ENCODE measurements at places on chromosomes 3 and 15.

DNA sequence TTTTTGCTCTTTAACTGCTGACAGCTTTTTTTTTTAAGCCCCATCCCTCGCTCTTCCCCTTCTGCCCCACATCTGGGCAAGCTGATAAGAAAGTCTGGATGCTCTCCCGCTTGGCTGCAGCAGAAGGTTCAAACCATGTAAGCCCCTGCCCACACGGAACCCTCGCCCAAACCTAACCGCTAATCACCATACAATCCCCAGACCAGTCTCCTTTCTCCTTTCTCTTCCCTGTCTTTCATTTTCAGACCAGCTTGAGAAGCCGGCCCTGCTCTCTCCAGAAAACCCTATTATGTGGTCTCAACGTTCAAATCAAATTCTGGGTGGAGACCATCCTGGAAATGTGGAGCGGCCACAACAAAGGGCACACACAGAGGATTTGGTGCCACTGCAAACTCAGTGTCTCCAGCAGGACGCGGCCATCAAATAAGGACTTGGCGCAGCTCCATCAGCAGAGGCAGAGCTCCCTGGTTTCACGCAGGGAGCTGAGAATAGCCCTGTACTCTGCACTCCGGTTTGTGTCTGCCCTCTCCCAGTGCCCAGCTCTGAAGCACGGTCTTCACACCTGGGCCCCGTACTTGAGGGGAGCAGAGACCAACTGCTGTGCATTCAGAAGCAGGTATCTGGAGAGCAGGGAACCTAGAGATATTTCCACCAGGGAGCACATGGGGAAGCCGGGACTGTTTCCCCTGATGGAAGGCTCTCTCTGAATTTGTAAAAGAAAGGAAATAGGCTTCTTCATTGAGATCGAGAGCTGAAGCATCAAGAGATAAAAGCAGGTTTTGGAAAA is 92.6 kb downstream of the XXYLT1 start:
- DNase-seq = no peak

GRCh38 chr15:77516786-77517185 is 96.1 kb downstream of the HMG20A start:
- DNase-seq = no peak

DNA sequence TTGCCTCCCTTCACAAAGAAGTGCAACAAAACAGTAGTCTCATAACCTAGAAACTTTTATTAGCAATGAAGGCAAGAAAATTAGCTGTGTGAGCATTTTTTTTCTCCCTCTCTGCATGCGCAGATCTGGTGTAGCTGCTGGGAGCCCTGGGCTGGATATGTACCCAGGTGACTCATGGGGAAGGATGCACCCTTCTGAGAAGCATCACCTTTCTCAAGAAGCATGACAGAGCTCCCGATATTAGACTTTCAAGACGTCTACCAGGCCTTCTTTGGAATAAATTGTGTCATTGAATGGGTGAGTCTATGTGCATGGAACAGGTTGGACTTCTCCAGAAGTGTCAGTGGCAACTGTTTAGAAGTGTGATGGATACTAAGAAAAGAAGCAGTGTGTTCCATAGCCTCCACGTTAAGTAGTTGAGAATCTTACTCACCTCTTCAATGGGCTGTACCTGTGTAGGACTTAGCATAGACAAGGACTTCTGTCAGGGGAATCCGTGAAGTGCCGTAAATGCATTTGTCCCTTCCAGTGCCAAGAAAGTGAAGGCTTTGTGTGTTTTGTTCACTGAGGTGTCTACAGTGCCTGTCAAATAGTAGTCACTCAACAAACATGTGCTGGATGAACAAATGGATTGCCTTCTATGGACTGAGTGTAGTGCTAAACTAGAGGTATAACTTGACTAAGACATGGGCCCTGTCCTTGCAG is 47.7 kb upstream of the RASGRP1 start:
- no peak for DNase-seq

DNA sequence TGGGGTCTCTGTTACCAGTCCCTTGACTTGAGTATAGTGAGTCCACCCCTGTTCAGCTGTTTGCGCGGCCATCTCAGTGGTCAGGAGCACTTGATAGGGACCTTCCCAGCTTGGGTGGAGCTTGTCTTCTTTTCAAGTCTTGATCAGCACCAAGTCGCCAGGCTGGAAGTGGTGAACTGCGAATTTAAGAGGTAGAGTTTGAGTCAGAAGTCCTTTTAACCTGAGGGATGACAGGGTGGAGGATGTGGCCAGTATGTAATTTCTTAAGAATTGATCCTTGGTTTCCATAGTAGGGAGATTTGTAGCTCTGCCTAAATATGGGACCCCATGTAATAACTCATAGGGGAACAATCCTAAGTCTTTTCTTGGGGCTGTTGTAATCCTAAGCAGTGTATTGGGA is 86.3 kb upstream of the XCR1 start:
- DNase-seq = no peak

- DNase-seq = no peak
These were observed 162.7 kb downstream of the LPP start for GRCh38 chr3:188316723-188317070.

DNA sequence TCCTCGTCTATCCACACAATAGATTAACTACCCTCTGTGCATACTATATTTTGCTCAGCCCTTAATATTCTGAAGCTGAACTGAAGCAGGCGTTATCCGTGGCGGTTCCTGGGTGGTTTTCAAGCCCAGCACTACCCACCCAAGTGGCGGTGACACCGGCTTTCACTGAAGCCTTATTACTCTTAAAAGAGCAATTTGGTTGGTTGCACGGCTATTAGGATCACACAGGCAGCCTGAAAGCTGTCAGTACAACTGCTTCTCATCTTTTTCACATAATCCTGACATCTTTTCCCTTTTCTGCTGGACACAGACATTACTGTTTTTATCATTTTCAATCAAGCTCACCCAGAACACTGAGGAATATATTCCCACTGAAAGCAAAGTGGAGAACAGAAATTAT is 525.3 kb upstream of the ZNF717 start:
- no peak for DNase-seq

DNA sequence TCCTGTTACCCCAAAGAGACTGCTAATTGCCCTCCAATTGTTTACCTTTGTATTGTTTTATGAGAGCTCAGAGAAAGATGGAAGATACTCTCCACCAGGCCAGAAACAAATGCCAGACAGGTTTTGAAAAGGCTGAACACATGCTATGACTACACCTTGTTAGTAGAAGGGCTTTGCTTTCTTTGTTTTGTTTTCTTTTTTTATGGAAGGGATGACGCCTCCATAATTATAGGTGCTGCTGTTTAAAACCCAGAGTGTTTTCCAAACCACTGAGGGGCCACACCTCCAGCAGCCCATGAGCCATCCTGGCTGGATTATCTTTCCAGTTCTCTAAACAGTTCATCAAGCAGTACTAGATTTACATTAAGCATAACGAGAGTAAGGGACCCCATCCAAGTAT is 5.6 kb upstream of the FOXP1 start:
- DNase-seq = no peak

DNA sequence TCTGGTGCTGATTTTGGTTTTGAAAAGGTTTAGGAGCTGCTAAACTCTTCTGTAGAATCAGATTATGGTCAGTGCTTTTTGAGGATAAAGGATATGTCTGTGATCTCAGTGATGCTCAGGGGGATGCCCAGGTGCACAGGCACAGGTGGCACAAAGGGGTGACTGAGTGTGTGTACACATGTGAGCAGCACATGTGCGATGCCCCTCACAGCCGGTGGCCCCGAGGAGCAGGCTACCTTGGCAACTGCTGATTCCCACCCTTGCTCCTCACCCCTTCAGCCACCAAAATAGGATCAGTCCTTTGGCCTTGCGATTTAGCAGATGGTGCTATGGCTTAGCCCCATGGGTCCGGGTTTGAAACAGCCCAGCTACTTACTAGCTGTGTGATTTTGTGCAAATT is 51.1 kb downstream of the POMGNT2 start:
- no peak for DNase-seq

- no peak for DNase-seq
These were observed 20.3 kb downstream of the CHP1 start for GRCh38 chr15:41251411-41251810.

GRCh38 chr3:71421475-71421819 is 162.1 kb downstream of the FOXP1 start:
- DNase-seq = no peak

DNA sequence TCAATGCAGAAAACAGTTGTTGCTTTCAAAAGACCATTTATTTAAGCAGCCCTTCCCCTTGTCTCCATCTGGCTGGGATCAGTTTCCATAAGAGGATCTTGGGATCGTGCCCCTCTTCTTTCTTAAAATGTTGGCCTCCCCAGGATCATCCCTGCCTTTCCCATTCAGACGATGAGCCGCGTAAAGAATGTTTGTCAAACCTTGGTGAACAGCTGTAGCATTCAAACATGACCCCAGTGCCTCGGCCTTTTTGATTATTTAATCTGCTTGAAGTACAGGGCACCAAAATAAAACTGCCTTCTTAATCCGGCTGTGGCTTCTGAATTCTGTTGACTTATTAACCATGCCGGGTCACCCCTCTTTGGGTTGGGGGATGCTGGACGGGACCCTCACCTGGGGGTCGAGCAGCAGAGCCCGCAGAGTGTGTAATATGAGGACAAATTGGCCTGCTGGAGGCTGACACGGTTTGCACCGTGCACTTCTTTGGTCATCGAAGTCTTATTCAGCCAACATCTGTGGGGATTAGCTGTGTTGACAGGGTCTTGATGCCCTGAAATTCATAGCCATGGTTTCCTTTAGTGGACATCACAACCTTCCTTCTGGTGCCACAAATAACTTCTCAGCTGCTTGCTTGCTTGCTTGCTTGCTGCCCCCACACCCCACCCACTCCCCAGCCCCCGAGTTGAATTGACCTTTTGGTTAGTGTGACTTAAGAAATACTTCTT is at the start of gene LRTM1:
TSS of gene LRTM1 (minus strand) at position 14 of the 725 bp plus-strand sequence. CDS start 148 bp downstream, outside the sequence.
- no peak for DNase-seq

DNA sequence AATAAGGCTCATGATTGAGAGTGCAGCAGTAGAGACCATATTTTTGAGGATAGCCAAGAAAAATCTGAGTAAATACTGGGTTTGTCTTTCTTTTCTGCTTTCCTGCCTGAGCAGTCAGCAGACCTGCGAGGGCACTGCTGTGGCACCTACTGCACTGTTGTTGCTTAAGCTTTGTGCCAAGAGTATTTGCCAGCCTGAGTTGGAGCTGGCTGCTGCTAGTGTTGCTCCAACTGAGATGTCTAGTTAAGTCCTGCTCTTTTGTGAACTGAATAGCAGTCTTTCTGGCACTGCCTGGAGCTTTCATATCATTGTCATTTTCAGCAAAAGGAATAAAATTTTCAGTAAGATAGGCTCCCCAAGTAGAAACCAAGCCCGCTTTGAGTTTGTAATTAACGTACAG is 214.5 kb upstream of the P2RY1 start:
- DNase-seq = no peak

DNA sequence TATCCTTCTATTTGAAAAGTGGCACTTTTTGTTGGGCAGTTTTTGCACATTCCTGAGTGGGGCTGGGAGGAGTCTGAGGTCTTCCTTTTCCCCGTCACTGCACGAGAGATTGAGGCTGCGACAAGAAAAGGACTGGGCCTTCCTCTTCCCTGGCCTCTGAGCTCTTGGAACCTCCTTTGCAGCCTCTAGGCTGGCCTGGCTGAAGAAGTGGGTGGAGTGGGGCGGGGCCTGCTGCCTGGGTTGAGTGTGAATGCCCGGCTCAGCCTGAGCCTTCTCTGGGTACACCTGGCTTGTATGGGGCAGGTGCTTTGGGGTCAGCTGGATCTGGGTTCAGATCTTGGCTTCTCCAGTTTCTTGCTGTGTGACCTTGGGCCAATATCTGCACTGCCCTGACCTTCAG is 43.1 kb downstream of the PLXNA1 start:
- DNase-seq = no peak

GRCh38 chr3:134362221-134362620 is 12.0 kb downstream of the AMOTL2 start:
- DNase-seq = no peak

GRCh38 chr3:148149556-148149955 is 548.1 kb upstream of the AGTR1 start:
- DNase-seq = no peak

DNA sequence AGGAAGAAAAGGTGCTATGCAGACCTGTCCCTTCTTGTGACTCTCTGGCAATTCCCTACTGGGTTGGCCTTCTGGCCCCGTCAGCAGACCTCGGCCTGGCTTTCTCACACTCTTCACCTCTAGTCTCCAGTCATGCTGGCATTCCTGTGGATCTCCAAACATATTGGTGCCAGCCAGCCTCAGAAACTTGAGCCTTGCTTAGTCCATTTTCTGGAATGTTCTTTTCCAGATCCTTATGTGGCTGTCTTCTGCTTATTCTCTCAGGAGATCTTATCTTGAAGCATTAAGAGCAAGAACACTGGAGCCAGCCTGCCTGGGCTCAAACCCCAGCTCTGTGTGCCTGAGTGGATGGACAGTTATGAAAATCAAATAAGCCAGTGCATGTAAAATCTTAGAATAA is 88.2 kb upstream of the NTRK3 start:
- no peak for DNase-seq

DNA sequence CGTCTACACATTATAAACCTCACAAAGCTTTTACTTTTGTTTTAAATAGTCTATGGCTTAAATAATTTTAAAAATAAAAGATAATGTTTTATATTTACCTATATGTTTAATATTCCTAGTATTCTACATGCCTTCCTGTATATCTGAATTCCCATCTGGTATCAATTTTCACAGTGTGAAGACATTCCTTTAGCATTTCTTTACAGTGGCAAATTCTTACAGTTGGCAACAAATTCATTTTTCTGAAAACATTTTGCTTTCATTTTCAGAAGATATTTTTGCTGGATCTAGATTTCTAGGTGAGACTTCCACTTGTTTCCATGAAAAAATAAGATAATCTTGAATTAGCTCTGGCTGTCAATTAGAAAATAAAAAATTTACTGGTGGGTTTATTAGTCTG is 471.4 kb upstream of the NAALADL2 start:
- DNase-seq = no peak

DNA sequence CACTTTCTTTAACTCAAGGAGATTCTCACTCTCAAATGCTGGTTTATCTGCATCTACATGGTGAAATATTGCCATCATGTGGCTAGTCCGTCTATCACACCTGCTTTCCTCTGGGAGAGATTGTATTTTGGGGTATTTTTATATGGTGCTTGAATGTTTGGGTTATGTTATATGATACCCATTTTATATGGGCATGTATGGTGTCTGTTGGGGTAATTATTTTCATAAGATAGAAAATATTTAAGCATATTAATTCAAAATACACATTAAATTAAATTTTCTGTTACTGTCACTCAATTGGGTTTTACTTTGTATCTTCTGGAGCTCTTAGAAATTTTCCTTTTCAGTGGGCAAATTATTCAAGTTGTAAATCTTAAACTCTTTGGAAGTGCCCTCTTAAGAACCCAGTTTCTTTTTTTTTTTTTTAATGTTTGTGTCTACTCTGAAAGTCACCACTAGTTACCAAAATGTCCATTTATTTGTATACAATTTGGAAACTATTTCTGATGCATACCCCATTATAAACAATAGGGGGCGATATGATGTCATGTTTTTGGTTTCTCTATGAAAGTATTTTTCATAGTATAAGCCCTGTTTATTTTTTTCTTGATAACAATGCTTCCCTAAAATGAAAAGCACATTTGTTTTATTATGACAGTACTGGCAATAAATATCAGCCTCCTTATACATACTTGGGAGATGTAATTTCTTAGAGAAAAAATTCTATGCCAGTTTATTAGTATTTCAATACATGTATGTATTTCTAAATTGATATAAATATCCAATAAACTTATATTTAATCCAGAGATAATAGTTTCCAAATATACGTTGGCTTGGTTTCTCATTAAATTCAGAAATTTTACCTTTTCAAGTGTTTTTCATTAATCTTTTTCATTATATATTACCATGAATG is 36.1 kb upstream of the PLSCR5 start:
- no peak for DNase-seq
